ENCODE measurements at places on chromosomes 6 and 20. TPM values are rescaled to one million over a fixed set of nuclear protein-coding genes. Genes with fewer than 3 reads are reported as not detected.

GRCh38 chr6:135707426-135707825 is 144.1 kb upstream of the PDE7B start:
- no peak for DNase-seq
- H3K4me1 ChIP-seq: no peaks in the 10 kb centered on the region
- no peak overlapping the region for H3K27ac ChIP-seq
- H3K36me3 ChIP-seq: no peaks in the 10 kb centered on the region

Gene SIRPG
- total RNA-seq: 49.6 TPM

Gene LPA
- not detected for total RNA-seq

Gene DCBLD1
- 1.3 TPM for total RNA-seq

DNA sequence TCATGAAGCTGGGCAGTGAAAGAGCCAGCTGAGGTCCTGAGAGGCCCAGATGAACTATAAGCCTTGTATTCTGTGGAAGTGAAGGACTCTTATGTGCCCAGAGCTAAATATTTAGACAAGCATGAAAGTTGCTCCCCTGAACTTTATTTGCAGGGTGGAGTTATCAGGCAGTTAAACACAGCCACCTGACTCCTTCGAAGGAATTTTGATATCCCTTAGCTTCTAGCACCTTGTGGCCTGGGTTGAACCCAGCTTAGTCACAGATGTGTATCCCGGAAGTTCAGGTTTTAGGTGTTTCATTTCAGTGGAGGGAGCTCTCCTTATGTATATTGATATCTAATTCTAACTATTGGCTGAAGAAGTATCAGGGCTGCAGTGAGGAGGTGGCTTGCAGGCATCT is 20.4 kb downstream of the NR2E1 start:
- H3K36me3 ChIP-seq: no peaks in the 10 kb centered on the region
- no peak overlapping the region for H3K27ac ChIP-seq

Gene GPLD1
- total RNA-seq: 1.7 TPM

DNA sequence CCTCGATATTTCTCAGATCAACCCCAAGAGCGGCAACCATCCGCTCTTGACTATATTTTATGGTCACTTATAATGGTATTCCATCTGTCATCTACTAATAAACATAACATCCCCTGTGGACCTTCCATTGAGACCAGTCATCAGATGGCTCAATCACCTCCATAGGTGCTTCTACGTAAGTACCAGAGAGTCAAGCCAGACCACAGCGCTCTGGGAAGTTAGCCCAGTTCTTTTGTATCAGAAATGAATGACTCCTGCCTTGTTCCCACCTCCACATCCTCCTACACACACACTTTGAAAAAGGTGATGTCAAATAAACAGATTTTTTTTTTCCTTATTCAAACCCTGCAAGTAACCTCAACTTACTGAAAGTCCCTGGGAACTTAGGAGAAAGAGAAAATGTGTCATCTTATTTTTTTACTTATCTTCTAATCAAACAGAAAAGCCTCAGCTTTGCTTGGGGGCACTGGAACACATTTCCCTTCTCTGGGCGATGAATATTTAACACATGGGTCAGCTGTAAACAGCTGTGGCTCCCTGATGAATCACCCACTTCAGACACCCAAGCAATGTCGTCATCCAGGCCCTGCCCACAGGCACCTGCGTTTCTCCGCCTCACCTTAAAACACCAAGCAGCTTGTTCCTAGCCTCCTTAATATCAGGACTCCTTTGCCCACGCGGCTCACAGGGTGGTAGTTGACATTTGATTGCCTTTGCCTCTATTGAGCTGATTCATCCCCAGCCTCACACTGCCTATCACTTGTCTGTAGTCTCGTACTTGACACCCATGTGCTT is 121.4 kb upstream of the LY86 start:
- H3K27me3 ChIP-seq: no peaks in the 10 kb centered on the region
- no peak for DNase-seq
- no peaks in the 10 kb centered on the region for H3K4me1 ChIP-seq
- no peak overlapping the region for H3K4me3 ChIP-seq

- no peaks in the 10 kb centered on the region for H3K27me3 ChIP-seq
- H3K27ac ChIP-seq: no peak overlapping the region
- H3K36me3 ChIP-seq: no peaks in the 10 kb centered on the region
Measured at GRCh38 chr6:148518511-148519156, 176.0 kb downstream of the SASH1 start.
